ENCODE measurements at places on chromosomes 7 and 10. TPM values are rescaled to one million over a fixed set of nuclear protein-coding genes. Genes with fewer than 3 reads are reported as not detected.

- DNase-seq: no peak
Measured at GRCh38 chr7:32043688-32044087, 26.5 kb downstream of the PDE1C start.

DNA sequence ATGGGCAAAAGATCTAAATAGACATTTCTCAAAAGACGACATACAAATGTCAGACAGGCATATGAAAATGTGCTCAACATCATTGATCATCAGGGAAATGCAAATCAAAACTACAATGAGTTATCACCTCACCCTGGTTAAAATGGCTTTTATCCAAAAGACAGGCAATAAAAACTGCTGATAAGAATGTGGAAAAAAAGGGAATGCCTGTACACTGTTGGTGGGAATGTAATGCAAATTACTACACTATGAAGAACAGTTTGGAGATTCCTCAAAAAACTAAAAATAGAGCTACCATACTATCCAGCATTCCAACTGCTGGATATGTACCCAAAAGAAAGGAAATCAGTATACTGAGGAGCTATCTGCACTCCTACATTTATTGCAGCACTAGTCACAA, 18.0 kb downstream of the GSDME start:
- DNase-seq: no peak

DNA sequence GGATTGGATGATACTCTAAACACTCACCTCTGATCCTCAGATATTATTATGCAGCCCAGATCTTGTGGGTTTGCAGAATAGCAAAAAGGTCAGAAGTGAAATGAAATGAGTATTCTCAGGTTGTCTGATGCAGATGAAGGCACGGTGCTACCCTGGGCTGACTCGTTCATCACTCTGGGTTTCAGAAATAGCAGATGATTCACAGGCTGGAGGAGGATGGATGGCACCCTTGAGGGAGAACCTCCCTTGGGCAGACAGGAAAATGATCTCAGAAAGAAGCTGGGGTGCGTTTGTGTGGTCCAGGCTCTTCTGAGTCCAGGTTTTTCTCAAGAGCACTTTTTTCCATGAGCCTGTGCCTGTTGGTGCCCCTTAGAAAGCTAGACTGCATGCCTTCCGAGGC, 515.8 kb upstream of the MKI67 start:
- DNase-seq: no peak

GRCh38 chr10:13827076-13827797, 240.5 kb downstream of the PRPF18 start:
- DNase-seq: no peak

- no peak for DNase-seq
Measured at GRCh38 chr10:74658511-74658910, 167.9 kb upstream of the KAT6B start.

DNA sequence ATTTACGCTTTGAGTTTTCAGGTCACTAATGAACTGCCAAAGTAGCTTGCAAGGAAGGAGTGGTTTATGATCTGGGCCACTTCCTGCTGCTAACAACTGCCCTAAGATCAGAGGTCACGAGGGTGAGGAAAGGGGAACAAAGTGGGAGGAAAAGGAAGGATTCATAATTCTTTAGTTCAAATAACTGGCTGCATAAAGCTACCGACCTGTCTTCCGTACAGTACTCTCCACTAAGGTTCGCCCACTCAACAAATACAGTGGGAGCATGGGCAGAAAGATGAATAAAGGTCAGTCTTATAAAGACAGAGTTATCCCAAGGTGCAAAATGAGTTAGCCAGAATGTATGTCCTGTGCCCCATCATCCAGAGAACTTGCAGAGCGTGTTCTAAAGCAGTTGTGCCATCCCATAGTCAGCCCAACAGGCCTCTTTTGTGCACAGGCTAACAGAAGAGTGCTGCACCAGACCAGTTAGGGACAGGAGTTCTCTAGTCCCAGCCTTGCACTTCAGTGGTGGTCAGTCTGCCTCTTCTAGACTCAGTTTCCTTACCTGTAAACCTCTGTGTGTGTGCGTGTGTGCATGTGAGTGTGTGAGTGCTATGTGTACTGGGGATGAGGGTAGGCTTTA, 65.9 kb downstream of the CREB3L2 start:
- DNase-seq: peak; percentile 48

GRCh38 chr7:30503274-30504212, 1.1 kb downstream of the GGCT start:
- peak; percentile 23 for DNase-seq

The NKX2-3 gene
- not detected for total RNA-seq

The HOXA3 gene
- total RNA-seq: 2.4 TPM

The AS3MT gene
- total RNA-seq: 0.65 TPM

The TFPI2 gene
- 139 TPM for total RNA-seq

The GTPBP10 gene
- total RNA-seq: 5.7 TPM

Data from lung microvascular endothelial cell (primary cell).